Neuronal stem cell (in vitro differentiated cells): ENCODE measurements at places on chromosomes 5 and 9.

- H3K36me3 ChIP-seq: no peaks in the 10 kb centered on the region
- H3K4me1 ChIP-seq: no peaks in the 10 kb centered on the region
- H3K27me3 ChIP-seq: no peaks in the 10 kb centered on the region
- H3K27ac ChIP-seq: no peak overlapping the region
These were observed 203.8 kb upstream of the RAI14 start for GRCh38 chr5:34452170-34452828.

- DNase-seq: no peak
- no peaks in the 10 kb centered on the region for H3K36me3 ChIP-seq
- H3K27ac ChIP-seq: no peak overlapping the region
These were observed 132.6 kb downstream of the PLK2 start for GRCh38 chr5:58327289-58327688.

- H3K36me3 ChIP-seq: no peaks in the 10 kb centered on the region
- peak overlapping the region; percentile 71 for H3K4me3 ChIP-seq
- H3K27ac ChIP-seq: no peak overlapping the region
- no peak for DNase-seq
- peaks cover 6% of the 10 kb centered on the region for H3K27me3 ChIP-seq
These were observed 509 bp downstream of the LVRN start for GRCh38 chr5:115962565-115963402.

- H3K4me3 ChIP-seq: no peak overlapping the region
- no peaks in the 10 kb centered on the region for H3K27me3 ChIP-seq
- no peak for DNase-seq
These were observed 268.3 kb downstream of the PJA2 start for GRCh38 chr5:109141222-109142200.

GRCh38 chr9:99060621-99061020 is 44.3 kb upstream of the TGFBR1 start:
- DNase-seq: no peak
- no peaks in the 10 kb centered on the region for H3K4me1 ChIP-seq
- H3K4me3 ChIP-seq: no peak overlapping the region
- H3K36me3 ChIP-seq: no peaks in the 10 kb centered on the region
- H3K27me3 ChIP-seq: no peaks in the 10 kb centered on the region

DNA sequence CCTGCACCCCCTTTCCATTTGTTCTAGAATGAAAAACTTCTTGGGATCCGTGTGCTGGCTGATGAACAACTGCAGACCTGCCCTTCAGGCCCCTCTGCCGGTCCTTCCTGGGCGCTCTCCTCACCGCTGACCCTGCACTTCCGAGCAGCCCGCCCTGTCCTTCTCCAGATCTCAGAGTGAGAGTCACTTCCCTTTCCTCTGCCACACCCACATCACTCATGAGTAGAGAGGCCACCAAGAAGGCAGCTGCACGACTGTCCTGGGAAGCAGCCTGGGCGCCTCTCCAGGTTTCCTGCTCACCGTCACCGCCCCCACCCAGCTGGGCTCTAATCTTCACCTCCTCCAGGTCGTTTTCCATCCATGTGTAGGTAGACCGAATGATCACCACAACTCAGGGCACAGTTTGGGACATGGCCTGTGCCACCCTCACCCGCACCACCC is 35.0 kb upstream of the NSMF start:
- no peak overlapping the region for H3K27ac ChIP-seq
- no peaks in the 10 kb centered on the region for H3K36me3 ChIP-seq
- DNase-seq: no peak
- H3K4me3 ChIP-seq: no peak overlapping the region
- no peaks in the 10 kb centered on the region for H3K4me1 ChIP-seq

- no peaks in the 10 kb centered on the region for H3K36me3 ChIP-seq
- no peaks in the 10 kb centered on the region for H3K4me1 ChIP-seq
- no peak for DNase-seq
- no peak overlapping the region for H3K4me3 ChIP-seq
These were observed 19.2 kb upstream of the ERBIN start for GRCh38 chr5:65907135-65907534.

DNA sequence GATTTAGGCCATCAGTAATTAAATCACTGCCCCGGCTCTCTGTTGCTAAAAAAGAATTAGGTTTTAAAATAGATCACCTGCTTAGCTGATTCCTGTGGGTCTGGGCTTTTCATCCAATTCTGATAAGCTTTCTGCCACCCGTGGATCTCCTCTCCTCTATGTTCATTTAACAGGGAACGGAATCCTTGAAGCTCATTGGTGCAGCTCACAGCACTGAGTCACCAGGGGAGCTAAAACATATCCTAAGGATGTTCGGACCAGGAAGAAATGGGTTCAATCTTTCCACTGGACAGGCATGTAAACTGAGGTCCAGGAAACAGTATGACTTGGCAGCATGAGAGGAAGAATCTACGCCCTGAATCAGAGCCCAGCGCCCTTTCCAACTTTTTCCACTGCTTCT is 267.1 kb upstream of the GRIA1 start:
- H3K27ac ChIP-seq: no peak overlapping the region
- H3K27me3 ChIP-seq: no peaks in the 10 kb centered on the region
- no peak for DNase-seq
